ENCODE measurements at places on chromosomes 1 and 21. TPM values are rescaled to one million over a fixed set of nuclear protein-coding genes. Genes with fewer than 3 reads are reported as not detected.

C1orf56 gene
- 7.0 TPM for total RNA-seq

SGIP1 gene
- under 0.01 TPM for total RNA-seq

LRIF1 gene
- total RNA-seq, result 11.6 TPM

ADAM30 gene
- not detected for total RNA-seq

PLPP3 gene
- total RNA-seq, result 179 TPM

TMCO2 gene
- total RNA-seq, result not detected

RIT1 gene
- total RNA-seq, result 38.9 TPM

CRP gene
- total RNA-seq, result not detected

VAV3 gene
- total RNA-seq, result not detected

Measured in pericardium fibroblast (primary cell).